Effector memory CD8-positive, alpha-beta T cell (primary cell): ENCODE measurements at places on chromosomes 4 and X.
A peak's percentile ranks its signal among the peaks of the same experiment; 100 is the strongest.

- peaks cover 25% of the 10 kb centered on the region for H3K4me1 ChIP-seq
- H3K36me3 ChIP-seq = peaks cover 44% of the 10 kb centered on the region
- no peak for DNase-seq
- H3K27ac ChIP-seq = peak overlapping the region; percentile 89
Observed at GRCh38 chrX:13750204-13750603, 15.7 kb downstream of the OFD1 start.

DNA sequence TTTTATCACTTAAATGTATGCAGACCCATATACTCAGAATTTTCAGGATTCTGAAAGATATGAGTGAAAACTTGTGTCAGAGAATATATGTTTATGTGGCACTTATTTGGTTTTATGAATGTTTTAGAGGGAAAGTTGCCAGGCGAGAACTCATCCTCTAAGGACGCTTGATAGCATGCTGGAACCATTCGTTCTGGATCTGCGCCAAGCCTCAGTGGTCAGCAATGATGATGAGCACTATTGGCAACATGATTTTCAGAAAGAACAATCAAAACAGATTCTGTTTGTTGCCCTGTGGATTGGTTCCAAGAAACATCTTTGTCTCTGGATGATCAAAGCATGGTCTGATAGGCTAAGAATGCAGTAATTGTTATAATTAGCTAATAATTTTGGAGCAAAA is 32.1 kb upstream of the RAPGEF2 start:
- H3K27me3 ChIP-seq = no peaks in the 10 kb centered on the region
- H3K4me3 ChIP-seq = no peak overlapping the region
- no peaks in the 10 kb centered on the region for H3K36me3 ChIP-seq
- no peaks in the 10 kb centered on the region for H3K4me1 ChIP-seq

GRCh38 chr4:150315175-150315574 is 236.9 kb downstream of the DCLK2 start:
- no peak for DNase-seq
- H3K4me1 ChIP-seq = no peaks in the 10 kb centered on the region
- peaks cover 3% of the 10 kb centered on the region for H3K36me3 ChIP-seq
- H3K27me3 ChIP-seq = no peaks in the 10 kb centered on the region

DNA sequence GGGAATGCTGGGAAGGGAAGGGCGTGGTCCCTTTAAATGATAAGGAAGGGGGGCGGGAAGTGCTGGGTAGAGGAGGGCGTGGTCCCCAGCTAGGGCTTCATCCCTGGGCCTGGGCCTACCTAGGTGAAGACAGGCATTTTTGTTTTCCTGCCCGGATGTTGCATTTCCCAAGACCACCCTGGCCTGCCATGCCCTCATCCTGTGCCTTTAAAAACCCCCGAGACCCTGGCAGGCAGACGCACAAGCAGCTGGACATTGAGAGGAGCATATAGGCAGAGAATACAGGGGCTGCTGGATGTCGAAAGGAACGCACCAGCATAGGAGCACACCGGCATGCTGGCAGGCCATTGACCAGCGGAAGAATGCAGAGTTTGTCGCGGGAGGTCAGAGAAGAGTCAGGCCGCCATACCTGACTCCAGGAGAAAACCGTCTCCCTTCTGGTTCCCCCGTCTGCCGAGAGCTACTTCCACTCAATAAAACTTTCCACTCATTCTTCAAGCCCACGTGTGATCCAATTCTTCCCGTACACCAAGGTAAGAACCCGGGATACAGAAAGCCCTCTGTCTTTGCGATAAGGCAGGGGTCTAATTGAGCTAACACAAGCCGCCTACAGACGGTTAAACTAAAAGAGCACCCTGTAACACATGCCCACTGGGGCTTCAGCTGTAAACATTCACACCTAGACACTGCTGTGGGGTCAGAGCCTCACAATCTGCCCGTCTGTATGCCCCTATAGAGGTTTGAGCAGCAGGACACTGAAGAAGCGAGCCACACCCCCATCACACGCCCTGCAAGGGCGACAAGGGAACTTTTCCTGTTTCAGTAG is 2.9 kb upstream of the AGA start:
- H3K4me1 ChIP-seq = peaks cover 13% of the 10 kb centered on the region
- no peak overlapping the region for H3K27ac ChIP-seq
- H3K27me3 ChIP-seq = no peaks in the 10 kb centered on the region

- DNase-seq = no peak
- H3K4me3 ChIP-seq = no peak overlapping the region
- H3K27me3 ChIP-seq = peaks cover 34% of the 10 kb centered on the region
- no peaks in the 10 kb centered on the region for H3K36me3 ChIP-seq
Observed at GRCh38 chr4:44760142-44760898, 34.0 kb upstream of the GNPDA2 start.

GRCh38 chrX:108224218-108224617 is 132.6 kb downstream of the ATG4A start:
- no peak for DNase-seq
- H3K27ac ChIP-seq = no peak overlapping the region
- H3K4me1 ChIP-seq = peaks cover 4% of the 10 kb centered on the region
- H3K27me3 ChIP-seq = peaks cover 9% of the 10 kb centered on the region
- no peaks in the 10 kb centered on the region for H3K36me3 ChIP-seq
- no peak overlapping the region for H3K4me3 ChIP-seq

- H3K4me3 ChIP-seq = no peak overlapping the region
- H3K4me1 ChIP-seq = peaks cover 3% of the 10 kb centered on the region
- no peak overlapping the region for H3K27ac ChIP-seq
- DNase-seq = no peak
- H3K36me3 ChIP-seq = no peaks in the 10 kb centered on the region
Observed at GRCh38 chr4:133152831-133153481, 3.9 kb downstream of the PCDH10 start.

GRCh38 chr4:124754681-124755080 is 42.1 kb upstream of the ANKRD50 start:
- no peaks in the 10 kb centered on the region for H3K27me3 ChIP-seq
- DNase-seq = no peak
- no peaks in the 10 kb centered on the region for H3K4me1 ChIP-seq
- no peaks in the 10 kb centered on the region for H3K36me3 ChIP-seq

GRCh38 chrX:152899874-152900719 is 2.2 kb downstream of the ZNF185 start:
- H3K27me3 ChIP-seq = peaks cover 19% of the 10 kb centered on the region
- no peaks in the 10 kb centered on the region for H3K4me1 ChIP-seq
- H3K27ac ChIP-seq = no peak overlapping the region
- DNase-seq = no peak
- no peaks in the 10 kb centered on the region for H3K36me3 ChIP-seq

DNA sequence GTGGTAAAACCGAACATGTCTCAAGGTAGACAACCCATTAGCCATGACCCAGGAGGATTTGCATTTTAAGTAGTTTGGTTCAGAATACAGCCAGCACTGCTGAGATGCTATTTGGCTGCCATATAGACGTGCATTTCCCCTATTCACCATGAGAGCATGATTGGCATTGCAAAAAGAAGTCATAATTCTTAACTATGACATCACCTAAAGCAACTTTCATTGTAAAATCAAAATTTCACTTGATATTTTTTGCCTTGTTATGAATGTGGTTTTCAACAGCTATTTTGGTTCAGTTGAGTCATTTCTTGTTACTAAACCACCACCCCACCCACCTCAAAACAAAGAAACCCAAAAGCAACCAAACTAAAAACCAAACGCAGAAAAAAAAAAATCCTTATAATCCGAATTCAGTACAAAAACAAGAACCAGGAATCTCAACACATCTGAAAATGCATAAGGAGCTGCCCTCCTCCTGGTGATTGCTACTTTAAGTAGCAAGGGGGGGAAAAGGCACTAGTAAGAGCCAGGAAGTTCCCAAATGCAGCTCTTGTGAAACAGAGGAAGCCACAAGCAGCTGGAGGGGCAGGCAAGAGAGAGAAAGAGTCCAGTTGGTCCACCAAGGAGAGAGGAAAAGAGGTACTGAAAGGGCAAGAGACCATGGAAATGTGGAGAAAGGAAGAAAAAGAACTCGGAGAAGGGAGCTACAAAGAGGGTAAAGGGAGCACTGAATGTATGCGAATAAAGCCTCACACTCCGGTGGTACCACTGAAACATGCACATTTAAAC is 3.1 kb downstream of the SLITRK4 start:
- H3K27me3 ChIP-seq = peaks cover 19% of the 10 kb centered on the region
- H3K27ac ChIP-seq = no peak overlapping the region
- no peaks in the 10 kb centered on the region for H3K36me3 ChIP-seq
- no peak for DNase-seq
- H3K4me3 ChIP-seq = no peak overlapping the region
- no peaks in the 10 kb centered on the region for H3K4me1 ChIP-seq

GRCh38 chr4:6112606-6113290 is 87.6 kb downstream of the JAKMIP1 start:
- H3K27ac ChIP-seq = no peak overlapping the region
- H3K4me3 ChIP-seq = no peak overlapping the region
- H3K27me3 ChIP-seq = no peaks in the 10 kb centered on the region
- peaks cover 17% of the 10 kb centered on the region for H3K4me1 ChIP-seq

DNA sequence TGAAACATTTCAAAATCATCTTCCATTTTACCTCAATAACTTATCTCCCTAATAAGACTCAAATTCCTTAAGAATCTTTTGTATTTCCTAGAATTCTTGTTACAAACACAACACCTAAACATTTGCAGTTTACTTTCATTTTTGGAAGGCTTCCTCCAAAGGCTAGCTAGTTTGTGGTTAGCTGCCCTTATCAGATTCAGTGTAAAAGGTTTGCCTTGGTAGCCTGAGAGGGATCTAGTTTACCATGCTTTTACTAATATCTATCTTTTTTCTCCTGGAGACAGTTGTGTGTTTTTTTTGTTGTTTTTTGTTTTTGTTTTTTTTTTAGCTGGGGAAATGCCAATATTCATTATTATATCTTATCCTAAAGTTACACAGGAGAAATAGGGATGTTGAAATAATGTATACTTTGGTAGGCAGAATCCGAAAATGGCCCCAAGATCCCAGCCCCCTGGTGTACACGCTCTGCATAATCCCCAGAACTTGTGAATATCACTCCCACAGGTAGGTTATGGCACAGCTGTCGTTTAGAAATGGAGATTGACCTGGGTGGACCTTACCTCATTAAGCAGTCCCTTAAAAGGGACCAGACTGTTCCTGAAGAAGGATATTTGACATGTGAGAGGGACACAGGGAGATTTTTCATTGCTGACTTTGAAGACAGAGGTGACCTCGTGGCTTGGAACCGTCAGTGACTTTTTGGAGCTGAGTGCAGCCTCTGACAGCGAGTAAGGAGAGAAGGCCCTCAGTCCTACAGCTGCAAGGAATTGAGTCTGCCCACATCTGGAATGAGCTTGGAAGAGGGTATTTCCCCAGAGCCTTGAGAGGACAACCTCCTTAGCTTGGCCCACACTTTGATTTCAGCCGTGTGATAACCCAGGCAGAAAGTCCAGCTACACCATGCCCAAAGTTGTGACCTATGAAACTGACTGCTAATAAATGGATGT is 33.4 kb downstream of the SEPTIN11 start:
- H3K4me1 ChIP-seq = peaks cover 55% of the 10 kb centered on the region
- peaks cover 13% of the 10 kb centered on the region for H3K36me3 ChIP-seq
- no peak for DNase-seq
- peak overlapping the region; percentile 33 for H3K27ac ChIP-seq

- peaks cover 79% of the 10 kb centered on the region for H3K27me3 ChIP-seq
- no peak overlapping the region for H3K27ac ChIP-seq
- H3K36me3 ChIP-seq = no peaks in the 10 kb centered on the region
- no peak overlapping the region for H3K4me3 ChIP-seq
- no peak for DNase-seq
- H3K4me1 ChIP-seq = peaks cover 14% of the 10 kb centered on the region
Observed at GRCh38 chr4:575281-576141, 584 bp downstream of the TMEM271 start.

GRCh38 chrX:37755025-37755424 is 24.8 kb upstream of the CYBB start:
- peaks cover 17% of the 10 kb centered on the region for H3K4me1 ChIP-seq
- no peak overlapping the region for H3K4me3 ChIP-seq
- no peaks in the 10 kb centered on the region for H3K36me3 ChIP-seq

DNA sequence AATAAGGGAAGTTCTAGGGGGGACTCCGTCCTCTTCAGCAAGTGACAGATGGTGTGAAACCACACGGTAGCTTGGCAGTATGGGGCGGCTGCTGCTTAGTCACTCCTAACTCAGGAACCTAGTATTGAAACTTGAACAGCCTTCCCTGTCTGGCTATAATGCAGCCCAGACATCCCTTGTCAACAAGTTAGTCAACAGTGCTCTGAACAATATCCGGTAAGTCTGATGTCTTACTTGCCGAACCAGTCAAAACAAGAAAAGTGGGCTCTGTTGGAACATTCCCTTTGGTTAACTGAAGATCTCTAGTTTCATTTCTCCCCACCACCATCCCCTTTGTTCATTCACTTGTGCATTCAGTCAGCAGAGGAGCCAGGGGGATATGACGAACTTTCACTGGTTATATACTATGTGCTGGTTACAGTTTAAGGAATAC is 18.7 kb upstream of the CXCL13 start:
- peak; percentile 39 for DNase-seq
- H3K4me3 ChIP-seq = peak overlapping the region; percentile 67
- peaks cover 15% of the 10 kb centered on the region for H3K4me1 ChIP-seq
- peak overlapping the region; percentile 99 for H3K27ac ChIP-seq

DNA sequence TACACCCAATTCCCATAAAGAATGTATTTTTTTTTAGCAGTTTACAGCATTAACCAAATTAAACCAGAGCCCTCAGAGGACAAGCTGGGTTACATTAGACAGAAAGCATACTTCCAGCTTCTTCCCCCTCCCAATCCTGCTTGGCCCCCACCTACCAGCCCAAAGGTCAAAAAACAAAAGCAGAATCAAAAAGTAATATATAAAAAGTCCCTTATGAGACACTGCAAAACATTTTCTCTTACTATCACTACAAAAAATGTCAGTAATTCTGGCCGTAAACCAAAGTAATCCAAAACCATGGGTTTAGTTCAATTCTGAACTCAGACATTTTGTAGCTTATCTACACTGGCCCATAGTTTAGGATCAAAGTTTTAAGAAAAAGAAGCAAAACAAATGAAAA is 38.0 kb downstream of the APBB2 start:
- H3K27me3 ChIP-seq = peaks cover 7% of the 10 kb centered on the region

DNA sequence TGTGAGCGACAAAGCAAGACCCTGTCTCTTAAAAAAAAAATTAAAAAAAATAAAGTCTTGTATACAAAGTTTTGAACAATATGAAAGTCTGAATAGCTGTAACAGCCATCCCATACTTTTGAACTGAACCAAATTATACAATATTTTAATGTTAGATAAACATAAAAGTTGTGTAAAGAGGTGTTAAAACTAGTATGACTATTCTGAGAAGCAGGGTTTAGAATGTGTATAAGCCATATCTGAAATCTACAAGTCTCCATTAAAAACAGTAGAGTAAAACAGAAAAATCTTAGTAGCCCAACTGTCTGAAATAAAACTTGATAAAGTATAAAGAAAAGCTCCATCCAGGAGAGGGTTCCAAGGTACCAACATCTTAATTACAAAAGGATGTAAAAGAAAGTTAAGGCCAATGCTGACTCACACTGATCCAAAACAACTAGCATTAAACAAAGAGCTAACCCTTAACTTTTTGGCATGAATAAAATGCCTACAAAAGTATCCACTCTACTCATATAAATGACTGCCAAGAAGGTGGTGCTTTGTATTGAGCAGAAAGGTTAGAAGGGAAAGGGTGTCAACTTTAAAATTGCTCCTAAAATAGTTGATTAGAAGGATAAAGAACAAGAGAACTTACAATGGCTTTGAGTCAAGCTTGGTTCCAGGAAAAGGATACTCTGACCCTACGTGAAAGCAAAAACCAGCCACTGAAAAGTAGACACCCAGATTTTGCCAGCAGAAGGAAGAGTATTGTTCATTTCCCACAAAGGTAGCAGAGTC is 18.5 kb downstream of the CNOT6L start:
- peak overlapping the region; percentile 64 for H3K27ac ChIP-seq
- peak overlapping the region; percentile 74 for H3K4me3 ChIP-seq
- peaks cover 67% of the 10 kb centered on the region for H3K4me1 ChIP-seq
